ENCODE measurements at places on chromosomes 3 and 15.
A peak's percentile ranks its signal among the peaks of the same experiment; 100 is the strongest.

- DNase-seq, result no peak
These were observed 4.0 kb upstream of the NR2F2 start for GRCh38 chr15:96326328-96327154.

GRCh38 chr3:159798951-159799350, 189.7 kb upstream of the IL12A start:
- DNase-seq, result no peak

DNA sequence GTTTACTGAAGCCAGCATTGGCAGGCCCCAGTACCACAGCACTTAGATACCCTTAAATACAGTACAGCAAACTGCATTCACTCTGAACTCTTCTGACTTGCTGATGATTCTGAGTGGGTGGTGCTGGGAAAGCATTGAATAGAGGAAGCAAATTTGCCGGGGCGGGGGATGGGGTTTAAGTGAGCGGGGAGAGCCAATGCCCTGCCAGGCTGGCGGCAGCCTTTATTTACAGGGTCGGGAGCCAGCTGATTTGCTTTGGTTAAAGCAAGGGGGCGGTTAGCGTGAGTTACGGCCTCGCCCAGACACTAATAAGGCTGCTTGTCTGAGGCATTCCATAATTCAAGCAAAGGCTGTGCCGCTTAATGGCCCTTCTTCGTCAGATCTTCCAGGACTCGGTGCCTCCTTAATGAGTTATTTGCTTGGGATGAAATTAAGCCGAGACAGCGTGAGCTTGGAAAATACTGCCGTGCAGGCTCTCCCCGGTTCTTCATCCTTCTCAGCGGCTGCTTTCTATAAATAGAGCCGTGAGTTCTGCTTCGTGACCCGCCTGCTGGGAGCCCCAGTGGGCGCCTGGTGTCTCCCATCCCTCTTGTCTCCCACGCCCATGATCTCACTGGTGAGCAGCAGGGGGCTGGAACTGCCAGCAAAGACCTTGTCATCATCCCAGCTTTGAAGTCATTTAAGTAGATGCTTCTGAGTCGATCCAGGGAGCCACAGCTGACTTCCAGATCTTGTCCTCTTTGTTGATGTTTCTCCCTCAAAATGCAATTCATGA, 25.8 kb downstream of the SPSB4 start:
- DNase-seq, result no peak

DNA sequence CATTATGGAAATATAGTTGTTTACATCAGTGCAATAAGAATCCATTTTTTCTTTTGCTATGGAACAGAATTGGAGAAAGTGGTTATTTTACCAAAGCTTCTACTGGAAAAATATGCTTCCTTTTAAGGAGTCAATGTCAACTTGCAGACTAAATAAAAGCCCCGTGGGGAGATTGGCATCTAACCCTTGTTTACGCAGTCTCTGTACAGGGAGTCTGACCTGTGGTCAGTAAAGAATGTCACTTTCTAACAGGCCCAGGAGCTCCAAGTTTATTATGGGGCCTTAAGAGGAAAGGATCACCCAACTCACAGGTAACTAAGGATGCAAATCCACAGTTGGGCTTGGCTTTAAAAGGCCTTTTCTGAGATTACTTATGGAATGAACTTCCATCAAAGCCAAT, 1751.2 kb downstream of the SI start:
- DNase-seq, result no peak

GRCh38 chr3:130907966-130908365, 14.1 kb downstream of the ATP2C1 start:
- DNase-seq, result no peak

GRCh38 chr15:75712668-75713337, at the start of gene CSPG4:
TSS of gene CSPG4 (minus strand) at chr15:75712848. CDS start at chr15:75712755, 93 bp downstream.
- DNase-seq, result no peak

GRCh38 chr3:179651687-179652446, 973 bp upstream of the USP13 start:
- no peak for DNase-seq

DNA sequence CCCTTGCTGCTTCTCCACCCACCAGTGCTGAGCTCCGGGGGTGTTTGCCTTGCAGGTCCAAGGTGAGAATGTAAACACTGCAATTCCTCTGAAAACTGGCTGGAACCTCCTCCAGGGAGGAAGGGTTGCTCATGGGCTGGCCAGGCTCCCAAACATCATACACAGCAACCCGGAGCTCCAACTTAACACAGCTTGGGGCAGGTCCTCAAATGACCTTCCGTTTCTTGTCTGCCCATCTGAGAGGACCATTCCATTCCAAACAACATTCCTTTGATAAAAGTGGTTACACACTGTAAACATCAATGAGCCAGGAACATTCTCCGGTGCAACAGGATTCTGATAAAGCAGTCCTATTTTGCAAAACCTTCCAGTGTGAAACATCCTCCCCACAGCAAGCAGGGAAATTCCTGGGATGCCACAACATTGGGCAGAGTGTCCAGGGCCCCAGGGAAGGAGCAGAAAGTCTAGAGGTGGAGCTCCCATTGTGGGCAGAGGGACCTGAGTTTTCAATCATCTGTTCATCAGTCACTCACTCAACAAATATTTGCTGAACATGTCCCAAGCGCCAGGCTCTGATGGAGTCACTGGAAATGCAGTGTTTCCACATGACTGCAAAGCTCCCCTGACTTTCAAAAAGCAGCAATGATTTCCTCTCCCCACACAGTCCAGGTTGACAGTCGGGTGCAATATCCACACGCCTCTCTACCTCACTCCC, 7.3 kb upstream of the HEG1 start:
- DNase-seq, result no peak

- DNase-seq, result no peak
These were observed 16.9 kb upstream of the PRKCI start for GRCh38 chr3:170205302-170205701.

GRCh38 chr3:87461443-87461842, 185.1 kb upstream of the POU1F1 start:
- no peak for DNase-seq

DNA sequence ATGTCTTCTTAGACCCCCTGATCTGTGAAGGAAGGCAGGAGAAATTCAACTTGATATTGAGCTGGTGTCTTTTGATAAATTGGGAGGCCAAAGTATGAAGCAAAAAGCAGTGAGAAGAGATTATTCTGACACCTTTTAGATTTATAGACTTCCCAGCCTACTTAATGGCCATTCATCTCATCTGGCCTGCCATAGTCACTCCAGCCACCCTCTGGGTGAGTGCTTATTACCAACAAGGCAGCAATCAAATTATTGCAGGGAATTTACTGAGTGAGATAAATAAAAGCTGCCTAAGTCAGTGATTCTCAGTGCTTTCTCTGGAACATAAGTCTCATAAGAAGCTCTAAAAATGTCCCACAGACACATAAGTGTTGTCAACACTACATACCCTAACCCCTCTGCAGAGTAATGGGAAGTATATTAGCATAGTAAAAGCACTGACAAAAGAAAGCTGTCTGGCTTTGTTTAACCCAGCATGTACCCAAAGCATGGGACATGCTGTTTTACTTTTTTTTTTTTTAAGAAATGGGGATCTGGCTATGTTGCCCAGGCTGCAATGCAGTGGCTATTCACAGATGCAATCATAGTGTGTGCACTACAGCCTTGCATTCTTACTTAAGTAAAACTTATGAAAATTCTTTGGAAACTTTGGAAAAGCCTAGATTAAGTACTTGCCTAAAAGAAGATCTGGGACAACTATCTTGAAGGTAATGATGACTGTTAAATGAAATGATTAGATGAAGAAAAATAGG, 725.3 kb downstream of the TUSC7 start:
- no peak for DNase-seq

DNA sequence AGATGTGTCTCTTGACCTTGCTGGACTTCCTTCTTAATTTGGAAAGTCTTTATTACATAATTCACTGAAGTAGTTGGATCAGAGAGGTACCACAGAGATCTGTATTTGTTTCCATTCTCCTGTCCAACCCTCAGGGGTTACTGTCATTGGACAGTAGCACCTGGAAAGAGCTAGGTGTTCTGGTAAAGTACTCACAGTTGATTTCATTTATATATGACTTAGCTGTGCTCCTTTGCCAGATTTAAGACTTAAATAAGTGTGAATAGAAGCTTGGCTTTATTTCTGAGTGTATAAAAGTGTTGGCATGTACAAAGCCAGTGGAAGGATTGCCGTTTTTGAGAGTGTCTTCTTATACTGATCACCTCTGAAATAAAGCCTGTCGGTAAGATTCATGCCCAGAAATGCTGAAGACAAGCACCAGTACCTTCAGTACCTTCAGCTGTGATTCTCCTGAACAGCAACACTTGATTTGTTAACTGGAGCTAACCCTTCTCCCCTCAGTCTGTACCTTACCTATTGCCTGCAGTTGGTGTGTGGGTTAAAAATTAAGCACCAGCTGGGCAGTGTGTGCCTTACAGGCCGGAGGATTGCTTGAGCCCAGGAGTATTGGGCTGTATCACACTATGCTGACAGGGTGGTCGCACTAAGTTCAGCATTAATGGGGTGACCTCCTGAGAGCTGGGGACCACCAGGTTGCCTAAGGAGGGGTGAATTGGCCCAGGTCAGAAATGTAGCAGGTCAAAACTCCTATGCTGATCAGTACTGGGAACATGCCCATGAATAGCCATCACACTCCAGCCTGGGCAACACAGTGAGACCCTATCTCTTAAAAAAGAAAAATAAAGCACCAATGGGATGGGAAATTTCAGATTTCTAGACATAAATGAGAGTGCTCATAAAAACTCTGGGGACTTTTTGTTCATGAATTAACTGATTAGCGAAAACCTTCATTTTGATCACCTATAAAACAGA, 197.7 kb downstream of the FNDC3B start:
- DNase-seq, result no peak

DNA sequence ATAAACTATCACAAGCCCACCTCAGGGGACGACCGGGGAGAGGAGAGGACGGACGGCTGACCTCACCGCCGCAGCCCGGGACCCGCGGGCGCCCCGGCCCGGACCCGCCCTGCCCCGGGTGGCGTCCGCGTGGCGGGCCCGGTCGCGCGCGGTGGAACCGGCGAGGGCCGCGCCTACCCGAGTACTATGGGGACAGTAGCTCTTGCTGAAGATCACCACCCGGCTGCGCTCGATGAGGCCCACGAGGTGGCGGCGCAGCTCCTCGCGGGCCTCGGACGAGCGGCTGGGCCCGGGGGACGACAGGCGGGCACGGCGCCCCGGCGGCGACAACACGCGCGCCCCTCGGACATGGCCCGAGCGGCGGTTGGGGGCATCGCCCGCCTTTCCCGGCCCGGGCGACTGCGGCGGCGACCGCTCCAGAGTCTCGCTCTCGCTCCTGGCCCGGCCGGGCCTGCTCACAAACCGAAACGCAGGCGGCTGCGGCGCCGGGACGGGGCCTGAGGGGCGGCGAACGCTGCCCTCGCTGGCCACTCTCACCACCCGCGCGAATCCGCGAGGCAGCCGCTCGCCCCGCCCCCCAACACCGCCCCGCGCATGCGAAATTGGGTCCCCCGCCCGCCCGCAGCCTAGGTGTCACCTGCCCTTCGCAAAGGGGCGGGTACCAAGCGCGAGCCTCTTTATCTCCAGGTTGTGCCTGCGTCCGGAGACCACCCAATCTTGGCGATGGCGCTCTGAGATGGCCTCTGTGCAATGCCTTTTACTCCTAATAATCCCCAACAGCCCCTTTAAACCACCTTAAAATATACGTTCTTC, at the start of gene TXNRD3:
TSS of gene TXNRD3 (minus strand) at position 554 of the 813 bp plus-strand sequence.
- peak; percentile 39 for DNase-seq

DNA sequence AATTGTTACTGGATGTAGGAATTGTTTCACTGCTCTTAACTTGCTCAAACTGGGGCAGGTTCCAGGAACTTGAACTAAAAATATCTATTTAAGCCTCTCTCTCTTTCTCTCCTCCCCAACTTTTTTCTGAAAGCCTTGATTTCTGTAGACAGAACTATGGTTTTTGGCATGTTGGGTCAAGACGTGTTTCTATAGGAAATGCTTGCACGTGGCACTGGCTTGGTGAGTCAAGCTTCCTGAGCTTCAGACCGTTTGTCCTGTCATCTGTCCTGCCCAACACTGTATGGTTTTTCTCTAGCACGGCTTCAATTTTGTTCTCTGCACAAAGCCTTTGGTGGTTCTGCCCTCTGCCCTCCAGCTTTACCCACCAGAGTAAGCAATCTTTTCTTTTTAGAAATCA, 13.5 kb downstream of the EAF1 start:
- no peak for DNase-seq

DNA sequence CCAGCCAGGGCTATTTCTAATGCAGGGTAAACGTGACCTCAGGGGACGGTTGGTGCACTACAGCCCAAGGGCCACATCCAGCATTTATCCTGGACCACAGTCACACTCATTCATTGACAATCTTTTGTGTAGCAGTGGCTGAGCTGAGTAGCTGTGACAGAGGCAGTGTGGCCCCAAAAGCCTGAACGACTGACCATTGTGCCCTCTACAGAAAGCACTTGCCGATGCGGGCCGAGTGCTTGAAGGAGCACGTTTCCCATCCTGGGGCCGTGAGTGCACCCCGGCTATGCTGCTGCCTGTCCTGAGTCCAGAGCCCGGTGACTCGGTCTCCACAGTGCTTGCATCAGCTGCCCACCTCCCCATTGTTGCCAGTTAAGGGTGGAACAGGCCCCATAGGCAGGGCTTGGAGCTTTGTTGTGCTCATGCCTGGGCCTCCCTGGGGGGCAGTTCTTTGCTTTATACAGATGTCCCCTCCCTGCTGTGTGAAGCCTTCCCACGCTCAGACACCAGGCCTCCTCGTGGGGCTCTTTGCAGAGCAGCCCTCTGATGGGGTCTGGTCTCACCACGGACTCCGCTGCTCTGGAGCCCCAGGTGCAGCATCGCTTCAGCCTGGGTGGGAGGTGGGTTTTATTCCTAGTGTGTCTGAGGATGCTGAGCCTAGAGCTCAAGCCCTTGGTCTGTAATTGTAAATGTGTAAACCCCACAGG, 13.0 kb upstream of the SNRPA1 start:
- DNase-seq, result no peak

GRCh38 chr3:10973046-10973595, 19.4 kb upstream of the SLC6A1 start:
- no peak for DNase-seq

DNA sequence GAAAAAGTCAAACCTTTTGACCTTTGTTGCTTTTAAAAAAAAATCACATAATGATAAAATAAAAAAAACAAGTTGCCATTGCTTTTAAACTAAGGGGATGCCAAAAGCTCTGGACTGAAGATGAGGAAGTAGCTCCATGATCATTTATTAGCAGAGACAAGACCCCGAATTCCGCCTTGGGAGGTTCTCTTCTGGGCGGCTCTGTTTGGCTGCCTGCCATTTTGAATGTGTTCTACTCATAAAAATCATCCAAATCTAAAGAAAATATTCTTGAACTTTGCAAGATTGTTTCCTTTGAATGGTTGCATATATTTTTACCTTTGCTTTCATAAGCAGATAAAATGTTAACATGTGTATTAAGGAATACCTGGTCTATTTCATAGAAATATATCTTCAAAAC, 63.8 kb downstream of the NCEH1 start:
- no peak for DNase-seq

DNA sequence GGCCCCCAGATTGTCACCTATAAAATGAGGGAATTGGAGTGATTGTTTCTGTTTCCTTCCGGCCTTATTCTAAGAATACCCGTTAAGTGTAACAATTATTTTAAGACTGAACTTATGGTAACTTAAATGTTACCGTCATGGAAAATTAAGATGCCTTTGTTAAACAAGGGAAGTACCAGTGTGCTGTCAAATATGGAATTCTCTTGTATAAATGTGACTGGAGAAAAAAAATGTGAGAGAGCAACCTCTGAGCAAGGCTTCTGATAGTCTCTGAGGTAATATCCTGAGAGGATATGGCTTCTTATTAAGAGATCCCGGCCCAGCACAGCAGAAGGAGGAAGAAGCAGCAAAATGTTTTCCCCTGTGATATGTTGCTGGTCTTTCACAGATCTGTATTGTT, 480.7 kb upstream of the ADAMTS9 start:
- DNase-seq, result no peak
